ENCODE measurements at places on chromosomes 6 and 20.

DNA sequence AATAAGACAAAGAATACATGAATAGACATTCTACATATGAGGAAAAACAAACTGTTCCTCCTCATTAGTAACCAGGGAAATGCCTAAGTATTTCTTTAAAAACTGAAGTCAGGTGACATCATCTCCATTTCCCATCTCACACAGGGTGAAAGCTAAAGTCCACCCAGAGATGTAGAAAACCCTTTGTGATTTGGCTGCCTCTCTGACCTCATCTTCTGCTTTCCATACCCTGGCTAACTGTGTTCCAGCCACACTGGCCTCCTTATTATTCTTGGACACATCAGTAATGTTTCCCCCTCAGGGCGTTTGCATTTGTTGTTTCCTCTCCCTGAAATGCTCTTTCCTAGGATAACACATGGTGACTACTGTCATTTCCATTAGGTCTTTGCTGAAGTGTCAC, 40.4 kb downstream of the ESF1 start:
- no peak for DNase-seq

GRCh38 chr6:142802124-142802523, 142.9 kb downstream of the HIVEP2 start:
- no peak for DNase-seq

GRCh38 chr6:64037427-64037826, 401.8 kb downstream of the PHF3 start:
- no peak for DNase-seq

DNA sequence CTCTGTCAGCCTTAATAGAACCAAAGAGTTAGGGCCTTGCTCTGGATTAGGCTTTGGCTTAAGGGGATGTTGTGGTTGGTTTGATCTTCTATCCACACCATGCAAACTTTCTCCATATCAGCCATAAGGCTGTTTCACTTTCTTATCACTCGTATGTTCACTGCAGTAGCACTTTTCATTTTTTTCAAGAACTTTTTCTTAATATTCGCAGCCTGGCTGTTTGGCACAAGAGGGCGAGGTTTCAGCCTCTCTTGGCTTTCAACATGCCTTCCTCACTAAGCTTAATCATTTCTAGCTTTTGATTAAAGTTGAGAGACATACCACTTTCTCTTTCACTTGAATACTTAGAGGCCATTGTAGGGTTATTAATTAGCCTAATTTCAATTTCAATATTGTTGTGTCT, 193.1 kb downstream of the NRN1 start:
- DNase-seq, result no peak

DNA sequence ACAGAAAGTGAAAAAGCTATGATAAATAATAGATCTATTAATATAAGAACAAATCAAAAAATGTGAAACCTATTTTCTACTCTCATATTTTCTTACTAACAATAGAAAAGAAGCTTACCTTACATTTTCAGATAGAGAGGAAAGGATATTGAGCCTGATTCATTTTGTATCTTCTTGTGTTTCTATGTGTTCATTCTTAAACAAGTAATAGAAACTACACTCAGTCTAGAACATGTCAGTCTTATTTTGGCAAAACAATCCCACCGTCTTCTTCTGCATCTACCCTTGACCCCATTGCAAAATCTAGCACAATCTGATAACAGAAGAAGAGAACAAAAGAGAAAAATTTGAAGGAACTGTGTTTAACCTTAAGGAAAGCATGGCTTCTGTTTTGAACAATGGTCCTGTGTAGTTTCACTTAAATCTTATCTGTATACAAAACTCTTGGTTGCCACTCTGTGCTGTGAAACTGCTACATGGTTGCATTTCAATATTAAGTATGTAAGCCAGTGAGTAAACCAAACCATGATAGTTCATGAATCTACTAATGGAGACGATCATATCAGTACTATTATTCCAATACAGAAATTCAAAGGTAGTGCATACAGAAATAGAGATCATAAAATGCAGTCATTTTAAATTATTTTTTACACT, 69.5 kb upstream of the LGSN start:
- DNase-seq, result no peak

GRCh38 chr6:30399390-30400058, 54.6 kb downstream of the RPP21 start:
- DNase-seq, result no peak

- DNase-seq, result peak; percentile 24
Measured at GRCh38 chr6:123830120-123830519, 26.5 kb downstream of the NKAIN2 start.

- no peak for DNase-seq
Measured at GRCh38 chr20:58344741-58345140, 35.2 kb downstream of the RAB22A start.

- no peak for DNase-seq
Measured at GRCh38 chr20:34585019-34585418, 26.5 kb downstream of the MAP1LC3A start.

GRCh38 chr6:88135578-88136114, 30.5 kb downstream of the CNR1 start:
- no peak for DNase-seq

DNA sequence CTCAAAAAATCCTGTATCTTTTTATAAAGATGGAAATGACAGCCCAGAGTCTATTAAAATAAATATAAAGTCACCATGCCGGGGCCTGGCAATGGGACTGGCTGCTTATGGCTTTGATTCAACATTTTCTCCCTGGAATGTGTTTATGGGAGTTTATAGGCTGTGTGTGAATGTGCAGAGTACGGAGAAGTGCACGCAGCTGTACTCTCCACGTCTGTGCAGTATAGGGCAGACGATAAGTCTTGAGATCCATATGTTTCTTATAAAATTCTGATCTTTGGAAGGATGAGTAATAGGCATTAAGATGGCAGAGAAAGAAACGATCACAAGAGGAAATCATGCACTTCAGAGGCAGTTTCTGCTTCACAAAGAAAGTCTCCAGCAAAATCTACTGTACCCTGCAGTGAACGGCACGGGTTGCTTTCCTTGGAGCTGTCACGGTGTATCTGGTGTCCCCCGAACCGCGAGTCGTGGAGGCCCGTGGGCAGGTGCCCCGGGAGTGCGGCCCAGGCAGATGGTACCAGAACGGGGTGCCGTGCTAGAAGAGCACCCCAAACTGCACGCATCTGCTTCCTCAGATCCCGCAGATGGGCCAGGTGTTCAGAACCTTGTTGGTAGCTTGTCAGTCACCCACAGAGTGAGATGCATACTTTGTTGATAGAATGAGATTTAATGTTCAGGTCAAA, 382.5 kb downstream of the TAF4 start:
- no peak for DNase-seq

DNA sequence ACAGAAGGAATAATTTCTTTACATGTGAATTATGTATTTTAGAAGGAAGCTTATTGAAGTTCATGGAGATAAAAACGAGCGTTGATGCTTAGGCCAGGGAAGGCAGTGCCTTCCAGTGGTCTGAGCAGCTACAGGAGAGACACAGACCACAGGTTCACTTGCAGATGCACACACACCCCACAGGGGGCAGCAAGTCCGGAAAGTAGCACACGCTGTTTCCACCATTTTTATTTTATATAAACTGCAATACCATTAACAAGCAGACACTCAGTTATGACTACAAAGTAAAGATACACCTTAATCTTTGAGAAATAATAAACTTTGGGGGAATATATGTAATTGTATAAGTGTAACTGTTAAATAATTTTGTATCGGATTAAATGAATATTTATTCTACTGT, 13.5 kb upstream of the DACT2 start:
- no peak for DNase-seq

DNA sequence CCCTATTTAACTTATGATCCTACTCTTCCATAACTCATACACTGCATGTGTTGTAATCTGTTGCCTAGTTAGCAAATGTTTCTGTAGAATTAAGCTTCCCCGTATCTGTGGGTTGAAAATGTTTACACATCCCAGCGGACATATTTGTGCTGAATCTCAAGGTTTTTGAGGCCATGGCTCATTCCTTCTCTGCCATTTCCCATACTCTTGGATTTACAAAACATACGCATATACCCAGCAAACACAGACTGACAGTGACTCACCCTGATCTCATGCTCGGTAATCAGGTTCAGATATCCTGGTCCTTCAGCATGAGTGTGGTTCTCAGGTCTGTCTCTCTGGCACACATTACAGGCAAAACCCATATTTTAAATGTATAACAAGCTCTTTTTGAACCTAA, 58.7 kb downstream of the AGPAT4 start:
- DNase-seq, result no peak

DNA sequence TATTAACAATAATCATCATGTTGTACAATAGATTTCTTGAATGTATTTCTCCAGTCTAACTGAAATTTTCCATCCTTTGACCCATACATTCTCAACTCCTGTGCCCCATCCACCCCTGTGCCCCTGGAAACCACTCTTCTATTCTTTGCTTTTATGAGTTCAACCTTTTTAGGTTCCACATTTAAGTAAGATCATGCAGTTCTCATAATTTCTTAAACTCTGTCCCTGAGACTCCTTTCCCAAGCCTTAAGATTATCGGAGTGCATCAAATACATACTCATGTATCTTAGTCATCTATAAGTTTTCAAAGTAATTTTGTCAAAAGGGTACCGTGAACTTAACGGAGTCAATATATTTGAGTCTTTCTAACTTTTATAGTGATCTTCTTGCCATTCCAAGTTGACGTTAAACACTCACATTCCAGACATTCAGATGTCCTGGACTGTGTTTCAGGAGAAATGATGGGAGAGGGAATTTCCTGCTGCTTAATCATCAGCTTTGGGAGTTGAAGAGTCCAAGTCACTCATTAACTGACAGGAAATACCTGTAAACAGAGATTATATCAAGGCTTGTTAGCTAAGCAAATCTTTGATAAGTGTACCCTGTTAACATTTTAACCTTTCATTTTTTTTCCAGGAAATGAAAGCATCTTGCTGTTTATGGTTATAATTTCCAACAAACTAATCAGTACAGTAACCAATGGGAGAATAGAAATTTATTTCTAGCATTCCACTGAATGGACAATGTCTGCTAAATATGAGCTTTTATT, 73.3 kb downstream of the ADGRG6 start:
- no peak for DNase-seq

GRCh38 chr6:91276315-91276714, 689.4 kb upstream of the MAP3K7 start:
- no peak for DNase-seq

DNA sequence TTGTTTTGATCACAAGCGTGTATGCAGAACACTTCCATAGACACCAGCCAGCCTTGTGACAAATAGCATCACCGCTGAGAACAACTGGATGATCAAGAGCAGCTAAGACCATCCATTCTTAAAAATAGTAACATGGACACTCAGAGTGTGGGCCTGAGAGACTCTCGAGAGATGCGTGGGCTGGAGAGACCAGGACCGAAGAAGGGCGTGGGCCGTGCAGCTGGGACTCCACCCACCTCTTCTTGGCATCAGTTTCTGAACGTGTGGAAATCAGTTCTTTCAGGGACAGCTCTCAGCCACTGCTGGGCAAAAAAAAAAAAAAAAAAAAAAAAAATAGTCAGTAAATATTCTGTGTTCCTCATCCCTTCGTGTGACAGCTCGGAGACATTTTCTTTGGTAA, 314.5 kb upstream of the CDH4 start:
- DNase-seq, result no peak

GRCh38 chr6:135901774-135902524, 50.4 kb downstream of the PDE7B start:
- no peak for DNase-seq

DNA sequence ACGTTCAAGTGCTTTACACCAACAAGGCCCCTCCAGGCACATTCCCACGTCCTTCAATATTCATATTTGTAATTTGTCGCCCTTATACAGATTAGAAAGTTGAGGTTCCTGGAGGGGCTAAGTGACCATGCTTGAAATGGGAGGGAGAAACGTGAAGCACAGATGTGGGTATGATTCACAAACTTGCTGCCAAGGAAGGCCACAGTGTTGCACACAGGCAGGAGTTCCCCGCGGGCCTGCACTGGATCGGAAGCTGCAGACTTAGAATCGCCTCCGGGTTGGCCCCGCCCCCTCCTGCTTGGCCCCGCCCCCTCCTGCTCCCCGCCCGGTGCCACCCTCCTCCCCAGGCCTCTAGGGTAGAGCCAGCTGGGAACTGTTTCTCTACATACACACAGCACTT, 58.2 kb upstream of the QKI start:
- DNase-seq, result no peak

DNA sequence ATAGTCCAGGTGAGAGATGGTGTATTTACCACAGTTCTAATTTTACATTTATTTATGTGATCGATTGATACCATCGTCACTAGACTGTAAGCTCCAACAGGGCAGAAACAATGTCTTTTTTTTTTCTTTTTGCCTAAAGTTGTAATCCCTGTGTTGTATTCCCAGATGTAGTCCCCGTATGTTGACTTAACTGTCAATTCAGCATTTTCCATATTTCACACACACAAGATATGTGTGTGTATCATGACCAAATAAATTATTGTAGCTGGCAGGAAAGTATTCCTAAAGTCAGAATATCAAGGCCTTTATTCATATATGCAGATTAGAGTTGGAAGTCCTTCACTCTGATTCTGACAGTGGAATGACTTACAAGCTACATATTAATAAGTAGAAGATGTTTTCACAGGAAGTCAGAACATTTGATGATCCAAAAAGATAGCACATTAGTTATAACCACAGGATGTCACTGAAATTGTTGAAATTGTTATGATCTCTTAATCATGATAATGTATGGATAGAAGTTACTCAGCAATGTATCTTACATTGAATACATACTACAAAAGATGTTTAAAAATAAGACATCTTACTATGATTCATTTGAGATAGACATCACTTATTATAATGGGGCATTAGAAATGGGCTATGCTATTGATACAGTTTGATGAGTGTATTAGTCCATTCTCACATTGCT, 10.6 kb downstream of the RNF182 start:
- DNase-seq, result no peak

GRCh38 chr20:45981261-45981660, 9.3 kb upstream of the ZNF335 start:
- no peak for DNase-seq

DNA sequence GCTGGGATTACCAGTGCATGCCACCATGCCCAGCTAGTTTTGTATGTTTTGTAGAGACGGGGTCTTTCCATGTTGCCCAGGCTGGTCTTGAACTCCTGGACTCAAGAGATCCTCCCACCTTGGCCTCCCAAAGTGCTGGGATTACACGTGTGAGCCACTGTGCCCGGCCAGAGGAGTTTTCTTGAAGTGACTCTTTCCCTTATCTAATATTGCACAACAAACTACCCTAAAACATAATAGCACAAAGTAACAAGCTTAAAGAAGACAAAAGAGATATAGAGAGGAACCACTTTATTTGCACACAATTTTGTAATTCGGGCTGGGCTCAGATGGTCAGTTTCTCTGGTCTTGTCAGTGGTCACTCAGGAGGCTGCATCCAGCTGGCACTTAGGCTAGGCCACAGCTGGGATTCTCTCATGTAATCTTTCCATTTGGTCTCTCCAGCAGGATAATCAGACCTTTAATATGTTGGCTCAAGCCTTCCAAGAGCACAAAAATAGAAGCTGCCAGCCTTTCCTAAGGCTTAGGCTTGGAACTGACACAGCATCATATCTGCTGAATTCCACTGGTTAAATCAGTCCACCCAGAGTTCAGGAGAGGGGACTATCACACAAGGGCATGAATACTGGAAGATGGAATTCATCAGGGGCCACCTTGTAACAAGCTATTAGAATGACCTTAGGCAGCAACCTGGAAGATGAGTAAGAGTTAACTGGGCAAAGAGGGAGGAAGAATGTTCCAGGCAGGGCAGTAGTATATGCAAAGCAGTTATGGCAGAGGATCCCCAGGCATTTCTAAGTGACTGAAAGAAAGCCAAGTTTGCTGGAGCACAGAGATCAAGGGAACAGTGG, 56.7 kb upstream of the PNRC1 start:
- DNase-seq, result no peak

GRCh38 chr6:137680705-137681346, 186.2 kb upstream of the TNFAIP3 start:
- DNase-seq, result no peak

Data from DMS79 (cell line).